Thoracic aorta (tissue), 2 donors: ENCODE measurements at places on chromosomes 3 and 15.

DNA sequence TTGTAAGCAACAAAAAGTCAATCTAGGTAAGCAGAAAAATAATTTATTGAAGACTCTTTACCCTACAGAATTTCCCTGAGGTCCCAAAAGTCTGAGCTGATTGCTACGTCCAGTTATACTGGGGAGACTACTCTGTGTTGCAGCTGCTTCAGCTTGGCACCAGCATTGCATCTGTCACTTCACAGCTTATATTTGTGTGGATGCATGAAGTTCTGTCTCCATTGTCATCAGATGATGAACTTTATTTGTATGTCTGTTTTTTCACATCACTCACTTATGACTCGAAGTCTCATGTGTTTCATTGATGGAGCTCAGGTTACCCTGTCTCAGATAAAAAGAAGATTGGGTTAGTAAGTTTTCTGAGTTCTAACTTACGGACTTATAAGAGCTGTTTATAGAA, 75.3 kb upstream of the LRRFIP2 start:
- DNase-seq, result no peak
- H3K27ac ChIP-seq, result no peak overlapping the region

DNA sequence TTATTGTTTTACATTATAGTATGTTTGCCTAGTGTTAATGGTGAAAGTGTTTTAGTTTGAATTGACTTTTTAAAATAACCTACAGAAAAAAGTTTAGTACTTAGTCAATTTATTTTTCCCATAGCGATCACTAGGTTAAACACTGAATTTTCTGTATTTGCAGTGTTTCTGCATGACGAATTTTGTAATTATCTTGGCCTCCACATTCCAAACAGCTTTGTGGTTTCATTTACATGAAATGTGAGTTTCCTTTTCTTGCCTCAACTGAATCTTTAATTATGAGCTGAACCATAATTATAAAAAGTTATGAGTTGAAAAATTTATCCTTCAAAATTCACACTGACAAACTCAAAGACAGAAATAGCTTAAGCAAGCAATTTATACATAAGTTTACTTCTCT, 235.5 kb downstream of the CTNNB1 start:
- H3K27ac ChIP-seq, result no peak overlapping the region
- H3K4me1 ChIP-seq, result no peaks in the 10 kb centered on the region
- H3K36me3 ChIP-seq, result no peaks in the 10 kb centered on the region

DNA sequence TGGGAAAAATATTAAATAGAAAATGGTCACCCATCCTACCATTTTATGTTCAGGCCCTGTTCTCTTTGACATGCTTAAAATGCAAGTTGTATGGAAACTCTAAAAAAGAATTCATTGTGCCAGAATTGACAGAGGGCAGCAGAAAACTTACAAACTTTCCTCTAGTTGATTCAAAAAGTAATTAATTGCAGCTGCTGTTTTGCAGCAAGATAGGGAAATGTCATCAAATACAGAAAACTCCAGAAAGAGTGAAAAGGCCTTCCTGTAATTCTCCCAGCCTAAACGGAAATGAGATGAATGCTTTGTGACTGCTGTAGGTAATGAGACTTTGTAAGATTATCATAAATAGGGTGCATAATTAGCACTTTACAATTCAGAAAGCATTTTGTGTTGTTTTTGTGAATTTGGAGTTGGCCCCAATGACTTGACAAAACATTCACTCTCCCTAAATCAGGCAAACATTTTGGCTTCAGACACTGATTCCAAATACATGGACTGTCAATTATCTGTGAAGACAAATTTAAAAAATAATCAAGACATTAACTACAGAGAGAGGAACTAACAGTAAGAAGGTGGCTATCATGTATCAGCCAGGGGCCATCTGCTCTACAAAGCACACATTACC, 861.8 kb downstream of the SQOR start:
- no peaks in the 10 kb centered on the region for H3K27me3 ChIP-seq
- H3K36me3 ChIP-seq, result no peaks in the 10 kb centered on the region
- H3K4me3 ChIP-seq, result no peak overlapping the region
- DNase-seq, result no peak

DNA sequence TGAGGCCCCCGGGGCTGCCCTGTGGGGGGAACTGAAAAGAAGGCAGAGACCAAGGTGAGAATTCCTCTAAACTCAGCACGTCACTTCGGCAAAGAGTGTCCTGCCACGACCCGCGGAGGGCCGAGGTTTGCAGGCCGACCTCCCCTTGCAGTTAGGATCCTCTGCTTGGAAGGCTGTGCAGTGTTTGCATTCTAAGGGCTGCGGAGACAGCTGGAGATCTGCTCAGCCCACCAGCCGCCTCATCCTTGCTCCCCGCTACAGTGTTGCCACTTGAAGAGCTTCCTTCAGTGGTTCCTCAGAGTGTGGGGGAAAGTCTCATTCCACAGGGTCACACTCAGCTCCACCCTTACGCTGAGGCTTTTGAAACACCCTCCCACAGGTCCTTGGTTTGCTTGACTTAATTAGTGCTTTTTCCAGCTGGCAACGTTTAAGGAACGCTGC, 10.8 kb downstream of the SLC51A start:
- no peaks in the 10 kb centered on the region for H3K27me3 ChIP-seq
- H3K27ac ChIP-seq, result no peak overlapping the region
- no peaks in the 10 kb centered on the region for H3K36me3 ChIP-seq

- H3K4me3 ChIP-seq, result peak overlapping the region; percentile 77
- DNase-seq, result no peak
- peaks cover 5% of the 10 kb centered on the region for H3K4me1 ChIP-seq
- no peaks in the 10 kb centered on the region for H3K27me3 ChIP-seq
- no peaks in the 10 kb centered on the region for H3K36me3 ChIP-seq
- no peak overlapping the region for H3K27ac ChIP-seq
Measured at GRCh38 chr3:157542711-157543500, 39.7 kb upstream of the VEPH1 start.

GRCh38 chr3:117562000-117562399, 852.4 kb downstream of the TUSC7 start:
- no peak overlapping the region for H3K27ac ChIP-seq
- no peaks in the 10 kb centered on the region for H3K27me3 ChIP-seq
- H3K36me3 ChIP-seq, result no peaks in the 10 kb centered on the region
- no peak overlapping the region for H3K4me3 ChIP-seq
- DNase-seq, result no peak

DNA sequence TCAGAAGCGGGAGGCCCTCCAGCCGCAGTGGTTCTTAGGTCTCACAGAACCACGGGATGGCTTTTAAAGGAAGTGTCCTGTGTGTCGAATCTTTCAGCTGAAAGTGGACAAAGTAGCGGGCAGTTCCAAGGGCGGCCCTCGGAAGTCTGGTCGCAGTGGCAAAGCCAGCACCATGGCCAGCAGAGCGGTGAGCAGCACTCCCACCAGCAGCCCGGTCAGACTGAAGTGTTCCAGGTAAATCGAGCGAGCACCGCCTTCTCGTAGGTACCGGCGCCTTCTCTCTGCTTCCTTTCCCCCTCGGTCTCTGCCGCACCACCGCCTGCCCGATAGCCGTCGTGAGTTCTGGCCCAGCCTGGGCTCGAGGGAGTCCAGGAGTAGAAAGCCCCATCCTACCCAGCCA, 103.6 kb upstream of the ABHD17C start:
- H3K36me3 ChIP-seq, result no peaks in the 10 kb centered on the region
- H3K27ac ChIP-seq, result no peak overlapping the region
- no peak overlapping the region for H3K4me3 ChIP-seq
- no peak for DNase-seq
- H3K4me1 ChIP-seq, result no peaks in the 10 kb centered on the region

- no peaks in the 10 kb centered on the region for H3K36me3 ChIP-seq
- DNase-seq, result no peak
- H3K27me3 ChIP-seq, result no peaks in the 10 kb centered on the region
Measured at GRCh38 chr3:141303481-141304223, 64.7 kb upstream of the ZBTB38 start.
